ENCODE measurements at places on chromosomes 2 and 18.

DNA sequence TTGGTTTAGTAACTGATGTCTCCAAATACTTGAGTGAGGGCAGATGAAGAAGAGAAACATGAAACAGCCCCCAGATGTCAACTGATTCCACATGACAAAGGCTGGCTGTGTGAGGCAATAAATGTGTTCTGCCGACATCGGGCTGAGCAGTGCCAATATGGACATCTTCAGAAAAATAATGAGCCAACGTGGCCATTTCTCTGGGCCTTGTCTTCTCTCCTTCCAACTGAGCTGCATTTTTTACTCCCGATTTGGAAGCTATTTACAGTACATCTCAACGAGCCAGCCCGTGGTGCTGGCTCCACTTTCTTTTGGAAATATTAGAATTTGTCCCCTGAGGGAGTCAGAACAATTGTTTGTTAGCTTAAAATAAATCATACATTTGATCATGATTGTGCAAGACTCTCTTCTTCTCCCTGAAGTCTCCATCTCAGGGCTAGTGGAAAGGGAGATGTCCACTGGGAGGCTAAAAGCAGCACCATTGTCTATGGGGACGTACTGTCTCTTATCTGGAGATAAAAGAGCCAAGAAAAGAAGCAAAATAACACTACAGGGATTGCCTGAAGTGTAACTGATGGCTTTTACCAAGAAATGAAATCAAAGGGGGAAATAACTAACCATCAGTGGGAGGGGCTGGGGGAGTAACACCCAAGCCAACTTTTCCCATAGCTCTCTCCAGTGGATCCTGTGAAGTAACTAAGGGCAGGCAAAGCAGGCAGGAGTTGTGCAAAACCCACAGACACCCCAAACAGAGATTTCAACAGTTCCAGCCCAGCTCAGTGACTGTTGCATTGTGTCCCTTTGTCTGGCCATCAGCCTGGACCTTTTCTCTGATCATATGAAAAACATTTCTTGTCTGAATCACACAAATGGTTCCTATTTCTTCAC, 114.8 kb downstream of the RDH14 start:
- DNase-seq = peak; percentile 33

- DNase-seq = peak; percentile 66
These were observed 257.5 kb upstream of the FN1 start for GRCh38 chr2:215693193-215693998.

DNA sequence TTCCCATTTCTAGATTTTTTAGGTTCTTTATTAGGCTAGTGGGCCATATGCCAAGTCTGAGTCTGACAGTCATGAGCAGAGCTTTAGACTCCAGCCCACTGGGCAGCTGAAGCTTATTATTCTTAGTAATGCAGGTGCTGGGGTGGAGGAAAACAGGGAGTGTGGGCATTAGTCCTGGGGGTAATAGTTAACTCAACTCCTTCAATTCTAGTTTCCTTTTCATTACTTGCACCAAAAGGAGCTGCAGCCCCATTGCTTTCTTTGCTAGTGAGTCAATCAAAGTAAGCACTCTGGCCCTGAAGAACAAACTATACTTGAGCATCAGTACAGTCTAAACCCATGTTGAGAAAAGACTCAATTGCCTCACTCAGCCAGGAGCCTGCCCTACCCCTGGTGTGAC, 35.5 kb downstream of the ICOS start:
- DNase-seq = no peak

DNA sequence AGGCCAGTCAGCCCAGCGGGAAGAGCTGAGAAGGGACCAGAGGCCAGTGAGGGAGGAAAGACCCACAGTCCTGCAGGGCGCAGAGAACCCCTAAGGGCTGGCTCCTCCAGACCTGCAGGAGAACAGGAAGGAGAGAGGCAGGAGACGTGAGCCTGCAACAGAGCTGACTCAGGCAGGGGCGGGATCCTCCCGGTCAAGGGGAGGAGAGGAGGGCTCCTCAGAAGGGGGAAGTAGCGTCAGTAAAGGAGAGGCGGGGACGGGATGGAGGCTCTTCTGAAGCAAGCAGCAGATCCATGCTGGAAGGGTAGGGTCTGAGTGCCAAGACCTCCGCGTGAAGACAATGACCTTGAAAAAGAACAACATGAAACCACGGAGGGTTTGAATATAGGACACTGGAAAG, 50.8 kb downstream of the TRABD2A start:
- DNase-seq = no peak

GRCh38 chr18:24989760-24990593, 362.0 kb downstream of the ZNF521 start:
- DNase-seq = no peak

DNA sequence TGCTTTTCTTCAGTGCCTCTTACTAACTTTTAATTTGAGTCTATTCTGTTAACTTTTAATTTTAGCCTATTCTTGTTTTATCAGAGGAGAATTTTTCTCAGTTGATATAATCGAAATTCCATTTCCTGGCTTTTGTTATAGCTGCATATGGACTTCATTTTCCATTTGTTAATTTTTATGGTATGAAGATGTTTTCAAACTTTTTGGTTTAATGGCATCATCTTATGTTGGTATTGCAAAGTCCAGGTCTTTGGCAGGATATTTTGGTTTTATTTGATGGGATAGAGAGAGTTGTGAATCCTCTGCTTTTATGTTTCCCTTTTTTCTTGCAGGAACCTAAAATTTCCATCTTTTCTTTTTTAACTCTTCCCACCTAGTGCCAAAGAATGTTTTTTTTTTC, 70.9 kb upstream of the RAPGEF4 start:
- DNase-seq = peak; percentile 25

DNA sequence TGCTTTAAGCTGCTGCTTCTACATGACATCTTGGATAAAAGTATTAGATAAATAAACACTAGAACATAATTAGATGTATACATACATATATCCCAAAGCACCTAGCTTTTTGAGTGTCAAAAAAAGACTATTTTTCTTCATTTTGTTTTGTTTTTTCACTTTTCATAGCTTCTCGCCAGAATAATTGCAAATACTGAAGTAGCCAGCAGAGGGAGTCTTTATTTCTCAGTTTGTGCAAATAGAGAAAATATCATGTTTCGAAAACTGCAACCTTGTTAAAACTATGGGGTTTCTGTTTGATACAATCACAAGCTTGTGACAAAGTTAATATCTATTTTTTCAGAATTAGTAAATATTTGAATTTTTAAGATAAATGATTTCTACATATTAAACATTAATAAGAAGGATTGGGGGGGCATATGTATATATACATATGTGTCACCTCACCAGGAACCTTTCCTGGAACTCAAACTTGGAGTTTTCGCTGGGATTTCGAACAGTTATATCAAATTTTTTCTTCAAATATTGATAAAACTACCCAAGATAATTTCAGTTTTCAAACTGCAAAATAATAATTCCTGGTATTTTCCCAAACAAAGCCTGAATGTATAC, 61.0 kb downstream of the GRB14 start:
- peak; percentile 33 for DNase-seq

DNA sequence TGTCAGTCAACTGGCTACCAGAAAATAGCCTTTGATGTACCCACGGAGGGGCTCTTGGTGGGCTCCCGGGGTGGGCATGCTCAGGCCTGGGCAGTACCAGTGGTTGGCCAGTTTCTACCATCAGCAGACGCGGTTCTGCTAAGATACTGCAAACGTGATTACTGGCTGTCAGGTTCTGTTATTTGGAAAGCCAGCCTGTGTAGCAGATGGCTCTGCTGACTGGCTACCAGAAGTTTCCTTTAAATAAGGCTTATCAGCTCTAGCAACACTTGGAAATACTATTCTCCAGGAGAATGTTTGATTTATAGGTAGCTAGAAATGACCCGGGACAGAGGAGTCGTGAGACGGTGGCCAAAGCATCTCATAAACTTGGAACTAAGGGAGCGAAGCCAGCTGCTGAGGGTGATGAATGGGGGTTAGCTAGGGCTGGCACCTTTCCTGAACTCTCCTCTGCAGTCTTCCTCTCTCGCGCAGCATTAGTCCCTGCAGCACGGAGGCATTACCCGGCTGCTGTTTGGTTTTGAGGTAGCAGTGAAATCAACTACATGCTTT, 171.9 kb downstream of the AGAP1 start:
- DNase-seq = no peak

DNA sequence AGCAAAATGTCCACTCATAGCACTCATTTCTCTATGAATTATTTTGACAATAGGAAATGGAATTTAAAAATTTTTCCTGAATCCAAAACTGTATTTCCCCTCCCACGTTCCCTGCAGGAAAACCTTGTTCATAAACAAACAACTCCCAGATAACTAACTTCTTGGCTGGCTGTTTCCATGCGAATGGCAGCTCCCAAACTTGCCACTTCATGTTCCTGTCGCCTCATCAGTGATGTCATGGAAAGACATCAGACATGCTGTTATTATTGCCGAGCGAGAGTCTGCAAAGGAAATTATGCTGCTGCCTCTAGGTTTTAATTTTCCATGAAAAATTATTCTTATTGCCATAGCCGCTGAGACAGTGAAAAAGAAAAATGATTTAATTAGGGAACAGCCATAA, 117.0 kb upstream of the RIOK3 start:
- no peak for DNase-seq

DNA sequence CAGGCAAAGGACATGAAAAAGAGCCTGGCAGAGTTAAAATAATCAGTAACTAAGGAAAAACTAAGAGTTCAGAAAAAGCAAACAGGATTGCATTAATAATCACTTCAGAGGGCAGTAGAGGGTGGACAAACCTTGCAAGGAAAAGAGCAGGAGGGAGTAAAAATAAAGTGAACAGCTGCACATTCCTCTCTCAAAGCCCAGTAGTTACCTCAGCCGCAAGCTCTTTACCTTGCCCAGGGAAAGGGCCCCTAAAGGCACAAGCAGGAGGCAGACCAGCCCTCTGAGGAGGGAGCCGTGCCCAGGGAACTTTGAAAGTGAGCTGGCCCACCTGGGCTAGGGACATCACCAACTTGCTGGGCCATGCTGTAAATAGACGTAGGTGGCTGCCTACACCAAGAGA, 196.9 kb downstream of the C1D start:
- no peak for DNase-seq

DNA sequence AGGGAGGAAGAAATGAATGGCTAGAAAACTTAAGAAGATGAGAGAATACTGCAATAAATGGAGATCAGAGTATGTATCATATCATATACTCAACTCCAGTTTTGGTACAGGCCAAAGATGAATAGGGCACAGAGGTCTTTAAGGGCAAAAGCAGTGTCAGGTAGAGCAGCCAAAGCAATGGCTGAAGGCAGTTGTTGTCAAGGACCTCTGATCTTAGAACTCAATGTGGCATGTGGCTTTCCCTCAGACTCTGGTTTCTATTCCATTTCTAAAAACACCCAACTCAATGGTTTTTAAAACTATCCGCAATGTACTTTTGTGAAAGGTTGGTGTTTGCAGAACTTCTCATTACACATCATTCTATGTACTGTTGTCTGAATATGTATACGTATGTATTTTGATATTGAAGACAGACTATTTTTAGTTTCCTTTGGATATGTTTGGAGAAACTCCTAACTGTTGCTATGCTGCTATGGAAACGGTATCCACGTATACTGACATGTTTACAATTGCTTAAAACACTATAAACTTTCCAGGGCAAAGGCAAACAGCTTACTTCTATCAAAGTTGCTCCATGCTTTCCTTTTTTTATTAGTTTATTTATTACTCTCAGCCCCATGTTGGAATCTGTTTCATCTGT, 58.1 kb upstream of the PELI1 start:
- DNase-seq = no peak

GRCh38 chr2:6914828-6915227, 2.4 kb upstream of the RNF144A start:
- no peak for DNase-seq

DNA sequence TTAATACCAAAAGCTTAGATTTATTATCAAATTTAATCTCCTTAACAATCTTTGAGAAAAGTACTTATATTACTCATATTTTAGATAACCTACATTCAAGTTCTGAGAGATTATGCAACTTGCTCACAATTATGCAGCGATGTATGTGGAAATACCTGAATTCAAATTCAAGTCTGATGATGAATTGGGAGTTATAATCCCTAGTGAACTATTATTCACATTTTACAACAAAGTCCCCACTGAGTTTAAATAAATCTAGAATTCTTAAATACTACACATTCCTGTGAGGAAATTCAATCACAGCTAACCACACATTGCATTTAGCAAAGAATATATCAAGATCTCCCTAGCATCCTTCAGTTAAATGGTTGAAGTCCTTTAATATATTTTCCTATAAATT, 278.4 kb downstream of the NOL4 start:
- no peak for DNase-seq

DNA sequence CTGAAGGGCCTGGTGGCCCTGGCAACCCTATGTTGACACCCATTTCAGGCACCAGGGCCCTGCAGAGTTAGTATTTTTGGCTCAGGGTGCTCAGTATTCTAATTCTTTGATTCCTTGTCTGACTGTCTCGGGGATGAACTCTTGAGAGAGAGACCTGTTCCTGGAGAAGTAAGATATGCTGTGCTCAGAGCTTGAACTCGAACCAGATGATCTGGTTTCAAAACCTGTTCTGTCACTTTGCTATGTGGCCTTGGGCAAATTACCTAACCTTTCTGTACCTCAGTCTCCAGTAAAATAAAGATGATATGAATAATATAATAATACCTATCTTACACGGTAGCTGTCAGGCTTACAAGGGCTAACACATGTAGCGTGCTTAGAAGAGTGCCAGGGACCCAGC, 294.2 kb downstream of the DYSF start:
- DNase-seq = no peak

GRCh38 chr2:219475697-219476651, 22.7 kb upstream of the GMPPA start:
- DNase-seq = peak; percentile 88

DNA sequence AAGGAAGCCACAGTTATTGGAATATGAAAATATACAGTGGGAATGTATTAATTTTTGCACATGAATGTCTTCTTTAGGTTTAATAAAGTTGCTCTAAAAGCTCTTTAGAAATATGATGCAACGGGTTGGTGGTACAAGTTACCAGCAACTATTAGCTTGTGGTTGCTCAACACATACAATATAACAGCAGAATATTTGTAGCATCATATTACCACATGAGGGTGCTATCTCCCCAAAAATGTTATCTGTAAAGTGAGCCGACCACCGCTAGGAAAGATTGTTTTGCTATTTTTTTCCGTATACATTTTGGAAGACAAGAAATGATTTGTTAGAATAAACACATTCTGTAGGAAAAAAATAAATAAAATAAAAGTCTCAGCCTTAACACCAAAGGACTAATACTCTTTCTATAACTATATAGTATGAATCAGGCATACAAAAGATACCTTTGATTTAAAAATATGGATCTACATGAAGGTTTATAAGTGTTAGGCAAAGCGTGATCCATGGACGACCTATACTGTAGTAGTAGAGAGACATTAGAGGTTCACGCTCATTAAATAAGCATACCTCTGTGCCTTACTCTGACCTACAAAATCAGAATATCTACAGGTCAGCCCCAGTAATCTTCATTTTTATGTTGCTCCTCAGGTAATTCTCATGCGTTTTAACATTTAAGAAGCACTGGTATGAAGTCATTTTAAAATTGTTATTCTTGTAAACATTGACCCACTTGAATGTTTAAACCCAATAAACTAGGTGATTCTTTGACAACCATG, 1110.6 kb upstream of the ACVR2A start:
- peak; percentile 64 for DNase-seq

DNA sequence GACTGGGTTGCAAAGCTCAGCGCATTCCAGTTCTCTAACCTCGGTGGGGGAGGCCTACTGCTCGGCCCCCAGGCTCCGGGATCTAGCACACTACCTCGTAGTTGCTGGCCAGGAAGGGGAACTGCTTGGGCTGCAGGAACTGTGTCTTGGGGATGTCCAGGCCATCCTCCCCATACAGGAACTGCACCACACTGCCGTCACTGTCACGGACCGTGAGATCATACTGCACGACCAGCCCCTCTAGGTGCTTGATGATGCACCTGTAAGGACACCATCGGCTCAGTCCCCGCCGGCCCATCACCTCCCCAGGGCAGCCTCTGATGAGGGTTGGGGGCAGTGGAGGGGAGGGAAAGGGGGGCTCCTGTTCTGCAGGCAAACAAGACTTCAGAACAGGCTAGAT, 61.6 kb downstream of the POLR1A start:
- no peak for DNase-seq
